ENCODE measurements at places on chromosomes 12 and 14. TPM values are rescaled to one million over a fixed set of nuclear protein-coding genes. Genes with fewer than 3 reads are reported as not detected.

DNA sequence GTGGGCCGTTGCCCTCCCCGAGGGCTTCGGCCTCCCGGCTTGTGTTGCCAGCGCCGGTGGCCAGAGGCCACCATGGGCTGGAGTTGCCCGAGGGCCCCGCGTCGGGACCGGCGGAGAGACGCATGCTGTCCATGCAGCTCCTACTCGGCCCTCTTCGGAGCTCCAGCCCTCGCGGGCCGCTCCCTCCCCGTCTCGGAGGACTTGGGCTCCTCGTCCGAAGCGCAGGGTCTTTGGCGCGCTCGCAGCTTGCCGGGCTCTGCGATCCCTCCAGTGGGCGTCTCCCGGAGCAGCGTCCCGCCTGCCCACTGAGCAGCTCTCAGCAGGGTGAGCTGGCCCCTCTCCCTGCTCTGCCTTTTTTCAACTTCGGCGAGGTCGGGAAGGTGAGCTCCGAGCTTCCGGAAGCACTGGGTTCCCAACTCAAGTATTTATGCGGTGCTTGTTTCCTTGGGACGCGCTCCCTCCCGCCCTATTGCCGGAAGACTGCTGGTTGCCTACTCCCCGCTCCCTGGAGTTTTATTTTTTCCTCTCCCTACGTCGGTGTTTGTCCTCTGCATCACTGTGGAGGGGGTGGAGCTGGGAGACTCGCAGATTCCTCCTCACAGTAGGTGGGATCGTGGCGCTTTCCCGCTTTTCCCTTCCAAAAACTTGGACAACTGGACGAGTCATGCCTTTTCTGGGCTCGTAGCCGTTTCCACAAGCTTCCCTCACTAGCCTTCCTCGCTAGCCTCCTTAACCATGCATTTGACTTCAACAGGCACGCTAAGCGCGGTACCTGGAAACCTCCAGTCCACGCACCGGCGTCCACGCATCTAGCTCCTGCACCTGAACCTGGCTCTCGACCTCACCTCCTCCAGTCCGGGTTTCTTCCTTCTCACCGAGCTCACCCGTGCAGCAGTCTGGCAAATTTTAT is at the start of gene AVPR1A:
Gene AVPR1A (minus strand): TSS at position 489 of the 910 bp plus-strand sequence. CDS start 365 bp downstream, at position 124.
- DNase-seq, result no peak

DNA sequence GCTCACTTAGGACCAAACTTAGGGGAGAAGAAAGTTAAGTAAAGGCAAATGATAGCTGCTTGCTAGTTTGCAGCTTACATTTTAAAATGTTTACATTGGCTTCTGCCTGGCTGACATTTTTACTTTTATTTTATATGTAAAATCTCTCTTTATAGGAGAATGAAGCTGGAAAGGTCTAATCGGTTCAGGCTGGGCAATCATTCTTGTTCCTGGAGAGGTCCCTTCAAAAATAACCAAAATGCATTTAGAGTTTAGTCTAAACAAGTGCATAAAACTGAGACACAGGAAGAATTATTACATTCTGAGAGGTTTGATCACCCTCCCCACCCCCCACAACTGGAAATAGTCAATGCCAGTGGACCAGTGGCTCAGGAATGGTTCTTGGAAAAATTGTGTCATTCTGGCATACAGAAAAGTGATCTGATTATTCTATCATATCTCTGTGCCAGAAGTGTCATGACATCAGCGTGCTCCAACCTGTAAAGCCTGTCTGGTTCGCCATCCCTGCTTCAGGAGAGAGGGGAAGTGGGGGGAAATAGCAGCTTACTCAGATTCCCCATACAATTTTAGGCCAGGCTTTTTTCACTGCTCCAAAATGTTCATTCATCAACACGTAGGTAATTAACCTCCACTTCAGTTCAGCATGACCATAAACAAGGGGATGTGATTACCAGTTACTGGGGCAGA is 4.2 kb downstream of the PRICKLE1 start:
- no peak for DNase-seq

- no peak for DNase-seq
Observed at GRCh38 chr12:101441461-101442224, 33.5 kb upstream of the SPIC start.

The FAM181A gene
- total RNA-seq, result not detected

The CLEC1A gene
- total RNA-seq, result not detected

The NEUROD4 gene
- total RNA-seq, result not detected

The GON7 gene
- total RNA-seq, result 14.4 TPM
